ENCODE measurements at places on chromosomes 12 and 14.
A peak's percentile ranks its signal among the peaks of the same experiment; 100 is the strongest.

DNA sequence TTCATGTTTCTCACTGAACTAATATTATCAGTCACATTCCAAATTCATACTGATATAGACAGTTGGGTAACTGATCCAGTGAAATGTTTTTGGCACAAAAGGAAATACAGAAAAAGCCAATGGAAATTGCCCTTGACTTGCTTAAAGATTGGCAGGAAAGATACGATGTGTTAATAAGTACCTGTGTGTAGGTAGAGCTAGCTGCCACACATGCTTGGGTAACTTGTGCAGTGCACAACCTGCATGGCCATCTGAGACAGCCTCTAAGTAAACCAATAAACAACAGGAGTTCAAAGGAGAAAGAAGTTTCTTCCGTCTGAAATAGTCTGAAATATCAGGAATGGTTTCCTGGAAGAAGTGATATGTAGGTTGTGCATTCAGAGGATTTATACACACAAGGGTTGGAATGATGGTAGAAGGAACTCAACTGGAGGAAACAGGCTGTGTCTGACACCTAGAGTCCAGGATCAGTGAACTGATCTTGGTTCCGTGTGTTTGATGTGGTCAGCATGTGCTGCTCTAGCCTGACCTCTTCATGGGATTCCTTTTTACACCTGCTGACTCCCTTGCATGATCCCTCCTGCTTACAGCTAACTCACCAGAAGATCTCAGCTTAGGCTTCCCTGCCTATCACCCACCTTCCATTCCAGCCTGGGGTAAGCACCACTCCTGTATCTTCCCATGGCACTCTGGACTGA, 81.4 kb upstream of the KRR1 start:
- DNase-seq = no peak

DNA sequence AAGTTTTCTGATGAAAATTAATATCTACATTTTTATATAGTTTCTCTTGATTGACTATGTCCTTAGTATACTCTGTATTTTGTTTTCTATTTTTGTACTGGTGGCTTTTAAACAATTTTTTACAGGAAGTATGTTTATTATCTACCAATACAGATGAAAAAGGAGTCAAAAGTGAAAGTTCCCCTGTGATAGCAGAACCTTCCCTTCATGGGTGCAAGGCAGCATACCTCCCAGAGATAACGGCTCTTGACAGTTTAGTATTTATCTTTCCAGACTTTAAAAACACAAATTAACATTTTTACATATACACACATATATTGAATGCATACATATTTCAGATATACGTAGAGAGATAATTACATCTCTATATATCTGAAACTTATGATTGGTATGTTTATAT, 17.1 kb upstream of the FAM234B start:
- no peak for DNase-seq

- DNase-seq = no peak
Observed at GRCh38 chr14:66445936-66446335, 40.2 kb upstream of the CCDC196 start.

GRCh38 chr14:50475460-50475859, 56.9 kb downstream of the MAP4K5 start:
- DNase-seq = no peak

- DNase-seq = no peak
Observed at GRCh38 chr12:108635201-108635996, 1.7 kb upstream of the SELPLG start.

- no peak for DNase-seq
Observed at GRCh38 chr14:77407158-77407557, 16.2 kb downstream of the NOXRED1 start.

GRCh38 chr14:64701660-64702059, 2.6 kb upstream of the PLEKHG3 start:
- DNase-seq = no peak

- DNase-seq = no peak
Observed at GRCh38 chr12:97573901-97574300, 111.3 kb downstream of the RMST start.

- peak; percentile 70 for DNase-seq
Observed at GRCh38 chr14:62015945-62016344, 253.7 kb downstream of the SNAPC1 start.

DNA sequence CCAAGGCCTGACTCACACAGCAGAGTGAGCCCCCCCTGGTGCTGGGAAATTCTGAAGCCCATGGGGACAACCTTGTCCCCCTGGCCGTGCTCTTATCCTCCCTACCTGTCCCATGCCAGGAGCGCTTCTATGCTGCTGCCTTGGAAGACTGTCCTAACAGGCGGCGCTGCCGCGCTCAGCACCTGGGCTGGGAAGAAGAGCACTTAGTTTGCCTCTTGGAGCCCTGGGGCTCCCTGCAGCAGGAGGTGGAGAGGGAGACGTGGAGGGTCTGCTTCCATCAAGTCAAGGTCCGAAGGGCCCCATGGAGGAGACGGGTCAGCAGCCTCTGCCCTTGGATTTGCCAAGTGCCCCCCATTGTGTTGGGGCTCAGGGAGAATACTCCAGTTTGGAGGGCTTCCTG, 300.5 kb downstream of the CACNA1C start:
- DNase-seq = no peak

GRCh38 chr12:95216711-95217376, 423 bp downstream of the FGD6 start:
- no peak for DNase-seq

GRCh38 chr12:43287706-43288383, 264.2 kb downstream of the ADAMTS20 start:
- no peak for DNase-seq

DNA sequence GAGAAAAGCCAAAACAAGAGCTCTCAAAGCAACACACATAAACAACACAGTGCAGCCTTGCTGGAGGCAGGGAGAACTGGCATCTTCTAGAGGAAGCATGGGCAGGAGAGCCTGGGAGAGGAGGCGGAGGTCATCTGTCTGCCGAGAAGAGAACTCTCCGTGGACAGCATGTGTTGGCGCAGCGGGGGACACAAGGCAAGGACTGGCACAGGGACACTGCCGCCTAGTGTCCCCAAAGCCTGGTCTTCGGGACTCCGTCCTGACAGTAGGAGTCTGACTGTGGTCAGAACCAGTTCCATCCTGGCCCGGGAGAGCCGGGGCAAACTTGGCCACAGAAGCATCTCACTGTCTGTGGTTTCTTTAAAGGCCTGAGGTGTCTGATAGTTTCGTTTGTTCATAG, 47.3 kb downstream of the KCNA1 start:
- no peak for DNase-seq

DNA sequence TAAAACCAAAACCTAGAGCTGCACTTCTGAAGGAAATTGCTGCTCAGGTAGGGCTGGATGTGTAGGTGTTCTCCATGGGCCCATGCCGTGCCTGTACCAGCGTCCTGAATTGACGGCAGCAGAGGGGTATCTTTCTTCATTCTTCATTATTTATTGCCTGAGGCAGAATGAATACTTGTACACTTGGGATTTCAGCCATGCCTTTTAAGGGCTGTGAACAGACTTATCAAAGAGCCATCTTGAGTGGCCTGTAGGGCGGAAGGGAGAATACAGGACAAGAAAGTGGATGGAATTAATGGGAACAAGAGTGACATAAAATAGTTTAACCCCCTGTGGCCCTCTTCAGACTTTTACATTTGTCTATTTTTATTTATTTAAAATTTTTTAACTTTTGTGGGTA, 61.4 kb downstream of the RASSF3 start:
- DNase-seq = no peak

DNA sequence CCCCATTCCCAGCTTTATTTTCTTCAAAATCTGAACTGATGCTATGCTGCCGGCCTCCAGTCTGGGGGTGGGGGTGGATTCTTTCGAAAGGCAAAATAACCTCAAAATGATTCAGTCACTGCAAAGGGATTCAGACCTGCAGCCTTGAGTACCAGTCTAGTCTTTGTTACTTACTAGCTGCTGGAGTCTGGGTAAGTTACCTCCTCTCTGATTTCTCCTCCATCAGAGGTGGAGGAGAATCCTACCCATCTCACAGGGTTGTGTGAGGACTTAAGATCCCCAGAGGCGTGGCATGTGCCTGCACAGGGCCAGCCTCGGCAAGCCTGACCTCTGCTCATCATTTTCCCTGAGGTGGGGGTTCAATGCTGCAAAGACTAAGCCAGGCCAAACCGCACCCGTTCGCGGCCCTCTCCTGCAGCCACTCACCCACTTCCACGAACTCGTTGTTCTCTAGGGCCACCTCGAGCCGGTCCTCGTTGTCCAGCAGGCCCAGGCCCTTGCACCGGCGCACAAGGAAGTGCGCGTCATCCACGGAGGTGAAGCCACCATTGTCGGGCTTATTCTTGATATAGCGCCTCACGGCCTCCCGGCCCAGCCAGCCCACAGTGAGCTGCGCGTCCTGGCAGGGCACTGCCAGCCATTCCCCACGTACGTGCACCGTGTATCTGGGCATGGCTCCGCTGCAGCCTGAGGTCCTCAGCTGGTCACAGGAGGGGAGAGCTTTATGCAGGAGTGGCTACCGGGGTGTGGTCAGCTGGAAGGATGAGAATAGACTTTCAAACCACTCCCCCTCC, 709 bp downstream of the HAL start:
- DNase-seq = no peak

DNA sequence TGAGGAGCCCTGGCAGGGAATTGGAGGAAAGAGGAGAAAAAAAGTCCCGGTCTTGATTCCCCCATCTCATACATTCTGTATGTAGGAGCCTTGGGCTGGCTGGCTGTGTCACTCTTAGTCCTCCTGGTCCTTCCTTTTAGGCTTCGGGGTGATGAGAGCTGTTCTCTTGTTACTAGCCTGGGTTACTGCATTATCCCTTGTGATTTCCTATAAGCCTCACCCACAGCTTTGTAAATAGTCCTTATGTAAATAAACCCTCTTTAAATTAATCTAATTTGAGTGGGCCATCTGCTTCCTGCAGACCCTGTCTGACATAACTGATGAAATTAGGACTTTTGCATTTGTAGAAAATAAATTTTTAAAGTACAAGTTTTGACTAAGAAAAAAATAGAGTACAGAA, 19.2 kb downstream of the DNM1L start:
- no peak for DNase-seq

DNA sequence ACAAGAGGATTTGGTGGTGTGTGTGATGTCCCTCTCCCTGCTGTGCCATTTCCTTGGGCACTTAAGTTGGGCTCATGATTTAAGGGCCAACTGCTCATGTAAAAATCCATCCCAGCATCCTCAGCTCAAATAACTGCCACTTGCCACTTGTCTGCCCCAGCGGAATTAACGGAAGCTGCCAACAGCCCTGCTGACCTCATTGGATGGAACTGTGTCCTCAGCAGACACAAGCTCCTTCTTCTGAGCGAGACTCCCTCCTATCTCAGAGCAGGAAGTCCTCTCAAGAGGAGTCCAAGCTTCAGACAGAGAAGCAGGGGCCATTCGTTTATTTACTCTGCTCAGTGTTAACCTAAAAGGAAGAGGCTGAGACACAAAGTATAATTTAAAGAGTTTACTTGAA, 29.6 kb upstream of the PRMT8 start:
- DNase-seq = no peak

GRCh38 chr14:106044949-106045596, 518.7 kb downstream of the TMEM121 start:
- no peak for DNase-seq

- DNase-seq = no peak
Observed at GRCh38 chr12:89411846-89412245, 59.5 kb upstream of the DUSP6 start.

DNA sequence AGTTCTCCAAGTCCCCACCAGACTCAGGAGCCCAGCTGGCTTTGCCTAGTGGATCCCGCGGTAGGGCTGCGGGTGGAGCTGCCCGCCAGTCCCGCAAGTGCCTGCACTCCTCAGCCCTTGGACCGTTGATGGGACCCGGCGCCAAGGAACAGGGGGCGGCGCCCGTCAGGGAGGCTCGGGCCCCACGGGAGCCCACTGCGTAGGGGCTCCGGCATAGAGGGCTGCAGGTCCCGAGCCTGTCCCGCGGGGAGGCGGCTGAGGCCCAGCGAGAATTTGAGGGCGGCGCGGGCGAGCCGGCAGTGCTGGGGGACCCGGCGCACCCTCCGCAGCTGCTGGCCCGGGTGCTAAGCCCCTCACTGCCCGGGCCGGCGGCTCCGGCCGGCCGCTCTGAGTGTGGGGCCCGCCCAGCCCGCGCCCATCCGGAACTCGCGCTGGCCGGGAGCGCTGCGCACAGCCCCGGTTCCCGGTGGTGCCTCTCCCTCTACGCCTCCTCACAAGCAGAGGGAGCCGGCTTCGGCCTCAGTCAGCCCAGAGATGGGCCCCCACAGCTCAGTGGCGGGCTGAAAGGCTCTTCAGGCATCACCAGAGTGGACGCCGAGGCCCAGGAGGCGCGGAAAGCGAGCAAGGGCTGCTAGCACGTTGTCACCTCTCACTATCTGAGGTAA, 452.4 kb upstream of the LRFN5 start:
- DNase-seq = no peak

GRCh38 chr14:30445011-30445793, 113.8 kb upstream of the G2E3 start:
- DNase-seq = no peak

DNA sequence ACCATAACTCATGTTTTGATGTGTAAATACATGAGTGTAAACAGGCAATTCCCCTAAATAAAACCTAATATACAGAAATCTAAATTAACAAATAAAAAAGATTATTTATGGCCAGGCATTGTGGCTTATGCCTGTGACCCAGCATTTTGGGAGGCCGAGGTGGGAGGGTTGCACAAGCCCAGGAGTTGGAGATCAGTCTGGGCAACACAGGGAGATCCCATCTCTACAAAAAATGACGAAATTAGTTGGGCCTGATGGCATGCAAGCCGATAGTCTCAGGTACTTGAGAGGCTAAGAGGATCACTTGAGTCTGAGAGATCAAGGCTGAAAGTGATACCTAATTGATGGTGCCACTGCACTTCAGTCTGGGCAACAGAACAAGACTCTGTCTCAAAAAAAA, 48.7 kb downstream of the BCAT1 start:
- DNase-seq = no peak

GRCh38 chr14:25537846-25538455, 488.0 kb upstream of the STXBP6 start:
- no peak for DNase-seq

DNA sequence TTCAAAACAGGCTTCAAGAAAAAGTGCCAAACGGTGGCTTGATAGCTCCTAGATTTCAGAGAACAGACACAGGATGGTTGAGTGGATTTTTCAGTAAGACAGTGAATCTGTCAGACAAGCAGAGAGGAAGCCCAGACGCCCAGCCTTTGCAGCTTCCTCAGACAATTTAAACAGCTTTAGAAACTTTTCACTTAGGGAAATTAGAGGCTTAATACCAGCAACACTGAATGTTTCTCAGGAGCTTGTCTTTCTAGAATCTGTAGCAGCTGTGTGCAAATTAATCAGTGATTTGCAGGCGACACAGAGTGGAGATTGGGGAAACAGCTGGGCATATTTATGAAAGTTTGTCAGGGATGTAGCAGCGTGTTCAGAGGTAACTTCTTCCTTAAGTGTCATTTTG, 362.1 kb downstream of the GALC start:
- no peak for DNase-seq

DNA sequence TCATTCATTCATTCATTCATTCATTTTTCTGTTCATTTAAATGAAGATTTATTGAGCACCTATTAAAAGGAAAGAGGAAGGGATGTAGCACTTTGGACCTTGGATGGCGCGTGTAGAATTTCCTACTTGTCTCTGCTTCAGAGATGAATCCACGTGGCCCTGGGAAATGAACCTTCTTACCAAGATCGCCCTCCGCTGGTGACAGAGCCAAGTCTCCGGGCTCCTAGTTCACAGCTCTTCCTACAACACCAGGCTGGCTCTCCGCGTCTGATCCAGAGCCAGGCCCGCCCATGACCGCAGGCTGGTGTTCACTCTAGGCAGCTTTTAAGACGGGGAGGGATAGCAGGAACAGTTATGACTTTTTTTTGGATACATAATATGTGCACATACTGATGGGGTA, 70.9 kb upstream of the PIWIL1 start:
- DNase-seq = no peak

GRCh38 chr14:70061108-70061507, 127.6 kb downstream of the SLC8A3 start:
- no peak for DNase-seq

Measured in fibroblast of upper back skin (primary cell).